ENCODE measurements at places on chromosomes 16 and 17.
A peak's percentile ranks its signal among the peaks of the same experiment; 100 is the strongest.

- peaks cover 9% of the 10 kb centered on the region for H3K4me1 ChIP-seq
- no peak overlapping the region for H3K4me3 ChIP-seq
- no peaks in the 10 kb centered on the region for H3K36me3 ChIP-seq
- H3K27me3 ChIP-seq, result peaks cover 23% of the 10 kb centered on the region
- H3K27ac ChIP-seq, result no peak overlapping the region
- DNase-seq, result no peak
Measured at GRCh38 chr17:43940630-43941029, 1.6 kb downstream of the PPY start.

DNA sequence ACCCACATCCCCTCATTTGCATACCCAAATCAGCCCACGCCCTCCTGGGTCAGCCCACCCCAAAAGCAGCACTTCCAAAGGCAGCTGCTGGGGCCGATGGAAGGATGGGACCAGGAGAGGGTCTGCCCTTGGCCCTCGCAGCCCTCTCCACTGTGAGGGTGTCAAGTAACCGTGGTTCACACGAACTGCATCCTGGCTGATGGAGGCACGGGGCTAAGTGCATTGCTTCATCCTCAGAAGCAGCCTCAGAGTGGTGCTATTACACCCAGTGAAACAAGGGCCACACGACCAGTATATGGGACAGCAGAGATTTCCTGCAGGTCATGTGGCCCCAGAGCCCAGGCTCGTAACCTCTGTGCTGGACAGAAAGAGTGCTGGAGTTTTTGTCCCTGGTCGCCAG, 13.2 kb upstream of the ATP2A3 start:
- H3K27ac ChIP-seq, result peak overlapping the region; percentile 45
- no peaks in the 10 kb centered on the region for H3K36me3 ChIP-seq
- peaks cover 15% of the 10 kb centered on the region for H3K4me1 ChIP-seq
- peaks cover 3% of the 10 kb centered on the region for H3K27me3 ChIP-seq
- no peak overlapping the region for H3K4me3 ChIP-seq

GRCh38 chr17:71825687-71826086, 295.1 kb upstream of the SOX9 start:
- no peak overlapping the region for H3K4me3 ChIP-seq
- H3K27ac ChIP-seq, result no peak overlapping the region
- H3K36me3 ChIP-seq, result no peaks in the 10 kb centered on the region
- no peak for DNase-seq
- H3K27me3 ChIP-seq, result peaks cover 18% of the 10 kb centered on the region
- no peaks in the 10 kb centered on the region for H3K4me1 ChIP-seq

DNA sequence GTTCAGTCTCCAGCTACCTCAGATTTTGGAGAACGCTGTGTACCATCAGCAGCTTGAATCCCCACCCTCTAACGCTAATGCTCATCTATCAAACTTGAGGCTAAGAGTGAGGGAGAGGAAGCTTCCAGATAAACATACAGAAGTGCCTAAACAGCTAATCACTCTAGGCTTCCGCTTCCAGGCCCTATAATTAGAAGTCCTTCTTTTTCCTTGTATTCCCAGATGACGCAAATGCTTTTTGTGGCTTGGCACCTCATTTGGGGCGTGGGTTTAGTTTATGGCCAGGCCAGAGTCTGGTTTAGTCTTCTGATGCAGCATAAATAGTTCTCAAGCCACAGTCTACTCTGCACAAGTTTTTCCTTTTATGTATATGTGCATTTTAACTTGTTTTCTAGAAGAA, 263.4 kb downstream of the BCAS3 start:
- no peak overlapping the region for H3K4me3 ChIP-seq
- no peaks in the 10 kb centered on the region for H3K36me3 ChIP-seq

DNA sequence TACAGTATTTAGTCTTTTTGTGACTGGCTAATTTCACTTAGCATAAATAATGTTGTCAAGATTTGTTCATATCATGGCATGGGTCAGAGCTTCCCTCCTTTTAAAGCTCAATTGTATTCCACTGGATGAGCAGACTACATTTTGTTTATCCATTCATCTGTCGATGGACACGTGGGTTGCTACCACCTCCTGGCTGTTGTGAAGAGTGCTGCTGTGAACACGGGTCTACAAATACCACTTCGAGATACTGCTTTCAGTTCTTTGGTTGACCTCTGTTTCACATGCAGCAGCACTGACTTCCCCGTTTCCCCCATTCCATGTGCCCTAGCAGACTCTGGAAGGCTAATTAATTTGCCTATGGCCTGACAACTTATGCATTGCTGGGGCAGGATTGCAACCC, 285.4 kb downstream of the SHISA9 start:
- H3K36me3 ChIP-seq, result no peaks in the 10 kb centered on the region
- no peaks in the 10 kb centered on the region for H3K27me3 ChIP-seq
- H3K4me3 ChIP-seq, result no peak overlapping the region

DNA sequence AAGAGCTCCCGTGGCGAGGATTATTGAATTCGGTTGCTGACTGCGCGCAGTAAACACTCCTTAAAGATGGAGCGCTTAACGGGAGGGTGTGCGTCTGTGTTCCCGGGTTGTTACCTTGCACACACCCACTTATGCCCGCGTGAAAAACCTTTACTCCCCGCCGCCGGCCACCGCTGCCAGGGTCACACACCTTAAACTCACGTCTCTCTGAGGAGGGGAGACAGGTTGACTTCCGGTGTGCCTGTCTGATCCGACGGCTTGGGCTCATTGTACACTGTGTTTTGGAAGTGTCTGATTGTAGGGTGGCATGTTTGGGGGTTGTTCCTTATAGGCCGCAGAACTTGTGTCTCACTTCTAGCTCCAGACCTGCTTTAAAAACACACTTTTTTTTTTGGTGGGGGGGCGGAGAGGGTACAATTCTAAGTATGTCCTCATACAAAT, 66.8 kb downstream of the KPNA2 start:
- no peak for DNase-seq
- H3K27me3 ChIP-seq, result no peaks in the 10 kb centered on the region
- no peaks in the 10 kb centered on the region for H3K36me3 ChIP-seq
- peaks cover 29% of the 10 kb centered on the region for H3K4me1 ChIP-seq

GRCh38 chr16:82055117-82055516, 20.1 kb downstream of the HSD17B2 start:
- H3K4me1 ChIP-seq, result peaks cover 30% of the 10 kb centered on the region
- no peaks in the 10 kb centered on the region for H3K27me3 ChIP-seq
- H3K36me3 ChIP-seq, result no peaks in the 10 kb centered on the region
- peak overlapping the region; percentile 80 for H3K27ac ChIP-seq
- no peak overlapping the region for H3K4me3 ChIP-seq

DNA sequence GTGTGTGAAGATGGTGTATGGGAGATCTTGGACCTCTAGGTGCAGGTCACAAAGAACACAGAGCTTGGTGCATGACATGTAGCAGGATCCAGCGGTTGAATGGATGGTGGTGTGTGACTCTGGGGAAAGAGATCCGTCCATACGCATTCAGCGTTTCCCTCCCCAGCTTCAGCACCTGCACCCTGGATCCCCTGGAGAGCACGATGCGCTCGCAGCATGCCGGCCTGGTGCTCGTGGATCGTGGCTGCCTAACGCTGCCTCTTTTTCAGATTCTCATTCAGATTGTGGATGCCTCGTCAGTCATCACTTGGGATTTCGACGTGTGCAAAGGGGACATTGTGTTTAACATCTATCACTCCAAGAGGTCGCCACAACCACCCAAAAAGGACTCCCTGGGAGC, 70.9 kb downstream of the SEC14L1 start:
- peaks cover 92% of the 10 kb centered on the region for H3K36me3 ChIP-seq
- no peak overlapping the region for H3K4me3 ChIP-seq
- H3K27ac ChIP-seq, result peak overlapping the region; percentile 11
- no peaks in the 10 kb centered on the region for H3K27me3 ChIP-seq
- DNase-seq, result peak; percentile 31

DNA sequence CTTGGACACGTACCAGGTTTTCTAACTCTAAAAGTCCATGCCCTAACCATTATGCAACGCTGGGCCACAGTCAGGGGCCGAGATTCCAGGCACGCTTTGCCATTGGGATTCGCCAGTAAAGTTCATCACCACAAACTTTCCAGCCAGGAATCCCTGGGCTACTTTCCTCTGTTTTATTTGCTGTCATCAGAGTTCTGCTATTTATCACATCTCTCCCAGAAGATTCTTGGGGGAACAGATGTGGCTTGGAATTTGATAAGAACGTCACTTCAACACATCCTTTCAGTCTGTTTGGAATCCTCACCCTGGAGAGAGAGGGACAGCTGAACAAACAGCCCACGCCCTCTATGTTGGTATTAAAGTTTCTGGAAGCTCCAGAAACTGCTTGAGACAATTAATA, 109.6 kb upstream of the CACNG3 start:
- no peak for DNase-seq
- no peak overlapping the region for H3K27ac ChIP-seq
- H3K4me3 ChIP-seq, result no peak overlapping the region
- no peaks in the 10 kb centered on the region for H3K4me1 ChIP-seq

GRCh38 chr17:1379930-1380313, 20.1 kb downstream of the YWHAE start:
- H3K4me1 ChIP-seq, result peaks cover 82% of the 10 kb centered on the region
- no peaks in the 10 kb centered on the region for H3K36me3 ChIP-seq
- H3K27ac ChIP-seq, result no peak overlapping the region
- no peak overlapping the region for H3K4me3 ChIP-seq
- H3K27me3 ChIP-seq, result no peaks in the 10 kb centered on the region

DNA sequence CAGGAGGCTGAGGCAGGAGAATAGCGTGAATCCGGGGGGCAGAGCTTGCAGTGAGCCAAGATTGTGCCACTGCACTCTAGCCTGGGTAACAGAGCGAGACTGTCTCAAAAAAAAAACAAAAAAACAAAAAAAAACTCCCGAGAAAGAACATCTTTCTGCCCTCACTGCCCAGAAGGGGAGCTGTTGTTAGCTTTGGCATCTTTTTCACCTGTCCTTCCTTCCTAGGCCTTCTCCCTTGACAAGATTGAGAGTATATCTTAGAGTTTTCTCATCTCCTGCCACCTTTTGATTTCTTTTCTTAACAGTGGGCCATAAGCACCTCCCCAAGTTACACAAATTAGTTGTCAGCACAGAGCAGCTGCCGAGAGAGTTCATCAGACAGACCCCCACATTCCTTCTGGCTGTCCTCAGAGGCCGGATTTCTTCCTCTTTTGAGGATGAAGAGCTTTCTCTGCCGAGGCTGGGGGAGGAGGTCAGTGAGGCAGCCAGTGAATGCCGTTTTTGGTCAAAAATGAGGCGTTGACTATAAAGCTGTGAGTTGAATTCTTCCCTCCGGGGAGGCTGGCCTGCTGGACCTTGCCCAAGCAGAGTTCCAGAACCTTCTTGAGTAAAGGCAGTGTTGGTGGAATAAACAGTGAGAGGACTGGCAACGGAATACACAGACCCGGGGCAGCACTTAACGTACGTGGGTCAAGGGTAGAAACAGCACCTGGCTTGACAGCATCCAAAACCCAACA, 127.0 kb downstream of the ABCC6 start:
- peak overlapping the region; percentile 23 for H3K27ac ChIP-seq
- H3K4me3 ChIP-seq, result no peak overlapping the region
- no peaks in the 10 kb centered on the region for H3K4me1 ChIP-seq
- no peak for DNase-seq
- no peaks in the 10 kb centered on the region for H3K27me3 ChIP-seq

GRCh38 chr17:65515512-65515911, 45.9 kb downstream of the AXIN2 start:
- peaks cover 18% of the 10 kb centered on the region for H3K4me1 ChIP-seq
- H3K36me3 ChIP-seq, result no peaks in the 10 kb centered on the region
- no peak overlapping the region for H3K4me3 ChIP-seq
- H3K27me3 ChIP-seq, result no peaks in the 10 kb centered on the region

DNA sequence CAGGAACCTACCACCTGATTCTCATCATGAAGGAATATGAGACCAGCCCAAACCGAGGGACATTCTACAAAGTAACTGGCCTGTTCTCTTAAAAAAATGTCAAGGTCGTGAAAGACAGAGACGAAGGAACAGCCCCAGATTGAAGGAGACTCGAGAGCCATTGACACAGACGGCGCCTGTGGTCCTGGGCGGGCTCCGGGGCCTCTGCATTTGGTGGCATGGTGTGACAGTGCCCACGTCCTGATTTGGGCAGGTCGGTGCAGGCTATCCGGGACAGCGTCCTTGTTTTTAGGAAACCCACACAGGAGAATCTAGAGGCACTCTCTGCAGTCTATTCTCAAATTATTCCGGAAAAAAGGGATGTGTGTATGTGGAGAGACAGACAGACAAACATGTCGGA, 64.1 kb downstream of the ADCY9 start:
- DNase-seq, result no peak
- no peaks in the 10 kb centered on the region for H3K27me3 ChIP-seq
- no peaks in the 10 kb centered on the region for H3K36me3 ChIP-seq
- H3K4me3 ChIP-seq, result no peak overlapping the region

GRCh38 chr17:6047966-6048365, 22.2 kb upstream of the WSCD1 start:
- no peaks in the 10 kb centered on the region for H3K4me1 ChIP-seq
- peaks cover under 1% of the 10 kb centered on the region for H3K27me3 ChIP-seq
- no peak overlapping the region for H3K4me3 ChIP-seq
- H3K27ac ChIP-seq, result no peak overlapping the region
- no peaks in the 10 kb centered on the region for H3K36me3 ChIP-seq
- DNase-seq, result no peak

- no peak overlapping the region for H3K27ac ChIP-seq
- no peak for DNase-seq
- peaks cover 51% of the 10 kb centered on the region for H3K27me3 ChIP-seq
- no peaks in the 10 kb centered on the region for H3K36me3 ChIP-seq
- peaks cover 11% of the 10 kb centered on the region for H3K4me1 ChIP-seq
Measured at GRCh38 chr16:84367297-84367680, 1.0 kb upstream of the ATP2C2 start.

DNA sequence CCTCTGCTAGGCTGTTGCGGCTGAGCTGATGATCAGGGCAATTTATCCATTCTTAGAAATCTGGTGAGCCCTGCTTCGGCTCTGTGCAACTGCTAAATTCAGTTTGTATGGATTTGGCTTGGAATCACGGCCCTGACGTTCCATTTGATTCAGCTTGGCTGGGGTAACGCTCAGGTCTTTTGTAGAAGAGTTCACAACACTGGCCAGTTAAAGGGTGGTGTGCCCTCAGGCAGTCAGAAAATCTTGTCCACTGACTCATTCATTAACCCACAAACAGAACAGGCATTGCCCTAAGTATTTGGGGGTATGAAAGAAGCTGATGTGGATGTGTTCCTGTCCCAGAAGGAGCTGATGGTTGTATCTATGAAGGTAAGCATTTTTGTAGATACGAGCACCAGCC, 53.9 kb downstream of the GNAO1 start:
- no peak for DNase-seq
- no peaks in the 10 kb centered on the region for H3K4me1 ChIP-seq
- no peaks in the 10 kb centered on the region for H3K36me3 ChIP-seq
- H3K27me3 ChIP-seq, result no peaks in the 10 kb centered on the region
- H3K4me3 ChIP-seq, result no peak overlapping the region
- H3K27ac ChIP-seq, result no peak overlapping the region

DNA sequence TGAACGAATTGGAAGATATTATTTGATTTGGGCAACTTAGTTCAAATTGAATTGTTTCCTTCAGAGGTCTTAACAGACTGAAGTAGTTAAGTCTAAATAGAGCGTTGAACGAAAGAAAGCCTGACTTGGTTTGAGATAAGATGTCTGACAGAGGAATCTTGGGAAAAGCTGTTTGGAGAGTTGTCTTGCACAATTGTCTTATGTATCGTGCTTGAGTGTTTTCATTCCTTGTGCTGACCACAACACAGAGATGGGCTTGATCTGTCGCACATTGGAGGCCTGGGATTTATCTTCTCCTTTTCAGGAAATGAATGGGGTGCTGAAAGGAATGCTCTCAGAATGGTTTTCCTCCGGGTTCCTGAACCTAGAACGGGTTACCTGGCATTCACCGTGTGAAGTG, 7.8 kb downstream of the MLYCD start:
- DNase-seq, result no peak
- no peak overlapping the region for H3K4me3 ChIP-seq
- H3K27ac ChIP-seq, result no peak overlapping the region
- H3K4me1 ChIP-seq, result no peaks in the 10 kb centered on the region
- H3K36me3 ChIP-seq, result peaks cover 42% of the 10 kb centered on the region

- no peaks in the 10 kb centered on the region for H3K27me3 ChIP-seq
- no peak overlapping the region for H3K4me3 ChIP-seq
- peaks cover 22% of the 10 kb centered on the region for H3K36me3 ChIP-seq
- no peak overlapping the region for H3K27ac ChIP-seq
Measured at GRCh38 chr16:27218756-27219155, 15.4 kb downstream of the KDM8 start.

Measured in suprapubic skin (tissue), 4 donors.